Pulmonary artery endothelial cell (primary cell): ENCODE measurements at places on chromosomes 11 and 22. TPM values are rescaled to one million over a fixed set of nuclear protein-coding genes. Genes with fewer than 3 reads are reported as not detected.

The FIBIN gene
- total RNA-seq: not detected in 2 replicates

The POU2AF3 gene
- total RNA-seq: not detected in 2 replicates

The DCHS1 gene
- total RNA-seq: 41.7 and 47.4 TPM in 2 replicates

The OR8A1 gene
- not detected in 2 replicates for total RNA-seq

- no peak for DNase-seq
These were observed 31.4 kb downstream of the LRFN4 start for GRCh38 chr11:66888282-66888681.

DNA sequence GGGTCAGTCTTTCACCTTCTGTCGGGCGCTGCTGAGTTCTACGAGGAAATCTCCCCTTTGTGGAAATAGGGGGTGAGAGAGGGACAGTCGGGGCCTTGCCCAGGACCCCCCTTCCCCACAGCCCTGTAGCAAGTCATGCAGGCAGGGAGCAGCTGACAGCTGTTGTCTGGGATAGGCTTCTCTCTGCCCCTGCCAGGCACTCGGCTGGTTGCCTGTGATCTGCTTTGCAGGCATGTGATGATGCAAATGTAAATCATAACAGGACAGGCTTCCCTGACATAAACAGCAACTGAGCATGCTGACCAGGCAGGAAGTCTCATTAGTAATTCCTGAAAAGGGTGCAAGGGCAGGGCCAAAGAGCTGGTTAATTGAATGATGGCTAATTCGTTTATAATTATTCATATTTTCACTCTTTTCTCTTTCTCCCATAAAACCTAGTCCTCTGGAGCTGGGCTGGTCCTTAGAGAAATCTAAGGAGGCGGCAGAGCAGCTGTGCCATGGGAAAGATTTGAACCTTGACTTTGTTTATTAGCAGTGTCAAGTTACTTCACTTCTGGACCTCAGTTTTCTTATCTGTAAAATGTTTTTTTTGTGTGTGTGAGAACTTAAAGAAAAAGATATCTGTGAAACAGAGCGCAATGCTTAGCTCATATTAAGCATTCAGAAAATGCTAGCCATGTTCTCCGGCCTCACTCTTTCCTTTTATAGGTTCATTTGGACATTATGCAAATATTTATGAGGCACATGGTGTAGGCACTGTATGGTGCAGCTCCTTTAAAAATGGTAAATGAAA, 129.7 kb downstream of the LDLRAD3 start:
- DNase-seq: peak; percentile 62

- no peak for DNase-seq
These were observed 56.4 kb downstream of the SNX19 start for GRCh38 chr11:130859886-130860285.

DNA sequence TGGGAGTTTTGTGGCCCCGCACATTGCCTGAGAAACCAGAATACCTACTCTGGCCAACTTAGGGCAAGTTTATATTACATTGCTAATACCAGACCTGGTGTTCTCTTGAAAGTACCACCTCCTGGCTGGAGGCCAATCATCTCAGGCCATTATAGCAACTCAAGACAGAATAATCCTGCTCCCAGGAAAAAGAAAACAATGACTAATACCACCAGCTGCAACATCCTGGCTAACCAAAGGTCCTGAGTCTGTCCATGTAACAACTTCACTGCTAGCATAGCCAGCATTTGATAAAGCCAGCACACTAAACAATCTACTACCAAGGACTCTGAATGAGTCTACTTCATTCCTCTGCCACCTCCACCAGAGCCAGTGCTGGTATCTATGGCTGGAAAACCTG, 1298.7 kb upstream of the CNTN5 start:
- no peak for DNase-seq

- DNase-seq: no peak
These were observed 27.4 kb downstream of the FBLN1 start for GRCh38 chr22:45529971-45530575.

GRCh38 chr11:102012946-102013345, 34.3 kb upstream of the CFAP300 start:
- DNase-seq: no peak

DNA sequence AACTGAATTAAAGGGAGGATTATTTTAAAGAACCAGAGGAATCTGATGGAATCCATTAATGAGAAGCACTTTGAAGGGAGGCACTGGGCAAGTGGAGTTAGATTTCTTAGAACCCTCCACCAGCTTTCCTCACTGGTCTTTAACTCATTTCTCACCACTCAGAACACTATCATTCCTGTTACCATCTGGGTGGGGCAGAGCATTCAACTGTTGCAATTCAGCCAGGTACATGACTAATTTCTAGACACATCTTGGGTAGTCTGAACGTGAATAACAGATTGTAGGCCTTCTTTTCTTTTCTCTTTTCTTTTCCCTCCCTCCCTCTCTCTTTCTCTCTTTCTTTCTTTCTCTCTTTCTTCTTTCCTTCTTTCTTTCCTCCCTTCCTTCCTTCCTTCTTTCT, 15.5 kb upstream of the MMP1 start:
- no peak for DNase-seq

DNA sequence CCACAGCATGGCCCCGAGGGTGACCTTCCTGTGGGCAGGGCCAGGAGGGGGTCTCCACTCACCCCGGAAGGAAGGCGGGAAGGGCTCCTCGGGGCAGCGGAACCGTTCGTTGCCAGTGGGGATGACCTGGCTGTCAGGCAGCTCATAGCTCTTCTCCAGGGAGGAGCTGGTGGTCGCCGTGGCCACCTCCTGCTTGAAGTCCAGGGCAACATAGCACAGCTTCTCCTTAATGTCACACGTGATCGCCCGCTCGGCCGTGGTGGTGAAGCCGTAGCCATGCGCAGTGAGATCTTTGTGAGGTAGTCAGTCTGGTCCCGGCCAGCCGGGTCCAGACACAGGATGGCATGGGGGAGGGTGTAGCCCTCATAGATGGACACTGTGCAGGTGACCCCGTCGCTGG, 31.5 kb upstream of the SYT8 start:
- no peak for DNase-seq

DNA sequence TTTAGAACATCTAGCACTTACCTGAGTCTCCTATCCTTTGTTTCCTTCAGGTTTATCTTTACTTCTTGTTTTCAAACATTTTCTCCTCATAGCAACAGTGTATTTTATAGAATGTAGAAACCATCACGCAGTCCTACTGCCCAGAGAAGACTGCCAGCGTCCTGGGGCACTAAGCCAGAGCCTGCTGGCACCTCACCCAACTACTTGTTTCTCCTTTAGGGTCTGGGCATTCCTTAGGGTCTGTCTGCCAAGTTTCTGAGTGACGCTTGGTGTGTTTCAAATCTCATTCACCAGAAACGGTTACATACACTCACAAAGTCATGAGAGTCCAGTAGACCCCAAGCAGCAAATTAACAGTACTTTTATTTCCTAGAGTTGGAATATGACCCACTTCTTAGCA, 49.6 kb upstream of the SLC25A1 start:
- no peak for DNase-seq

DNA sequence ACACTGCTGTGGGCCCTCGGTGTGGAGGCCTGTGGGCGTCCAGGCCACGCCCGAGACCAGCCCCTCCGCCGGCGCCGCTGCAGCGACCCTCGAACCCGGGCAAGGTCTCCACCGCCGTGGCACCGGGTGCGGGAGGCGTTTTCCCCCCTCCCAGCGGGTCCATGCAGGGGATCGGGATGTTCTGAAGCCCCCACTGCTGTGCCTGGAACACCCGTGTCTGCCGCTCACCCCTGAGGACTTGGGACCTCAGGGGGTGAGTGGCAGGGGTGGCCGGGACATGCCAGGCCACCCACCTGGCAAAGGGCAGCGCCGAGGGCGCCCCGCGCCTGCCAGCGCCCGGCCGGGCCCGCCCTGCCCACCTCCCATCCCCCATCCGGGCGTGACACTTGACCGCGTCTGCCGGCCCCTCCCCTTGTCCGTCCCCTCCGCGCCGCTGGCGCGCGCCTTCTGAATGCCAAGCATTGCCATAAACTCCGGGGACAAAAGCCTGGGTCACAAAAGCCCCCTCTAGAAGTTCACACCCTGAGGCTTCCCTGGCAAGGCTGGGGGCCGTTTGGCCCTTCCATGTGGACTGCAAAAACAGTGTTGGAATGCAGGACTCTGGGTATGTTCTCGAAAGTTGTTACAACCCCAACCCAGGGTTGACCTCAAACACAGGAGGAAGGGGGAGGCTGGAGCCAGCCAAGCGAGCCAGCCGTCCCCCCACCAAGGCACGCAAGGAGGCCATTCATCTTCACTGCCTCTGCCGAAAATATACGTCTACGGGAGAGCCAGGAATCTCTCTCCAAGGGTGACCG, 819 bp upstream of the KCNQ1OT1 start:
- no peak for DNase-seq

GRCh38 chr22:26585104-26585790, 4.7 kb downstream of the TPST2 start:
- DNase-seq: peak; percentile 49

- no peak for DNase-seq
These were observed 228.9 kb downstream of the CTTN start for GRCh38 chr11:70627219-70627618.

GRCh38 chr11:95154514-95154913, 64.9 kb downstream of the ENDOD1 start:
- no peak for DNase-seq

DNA sequence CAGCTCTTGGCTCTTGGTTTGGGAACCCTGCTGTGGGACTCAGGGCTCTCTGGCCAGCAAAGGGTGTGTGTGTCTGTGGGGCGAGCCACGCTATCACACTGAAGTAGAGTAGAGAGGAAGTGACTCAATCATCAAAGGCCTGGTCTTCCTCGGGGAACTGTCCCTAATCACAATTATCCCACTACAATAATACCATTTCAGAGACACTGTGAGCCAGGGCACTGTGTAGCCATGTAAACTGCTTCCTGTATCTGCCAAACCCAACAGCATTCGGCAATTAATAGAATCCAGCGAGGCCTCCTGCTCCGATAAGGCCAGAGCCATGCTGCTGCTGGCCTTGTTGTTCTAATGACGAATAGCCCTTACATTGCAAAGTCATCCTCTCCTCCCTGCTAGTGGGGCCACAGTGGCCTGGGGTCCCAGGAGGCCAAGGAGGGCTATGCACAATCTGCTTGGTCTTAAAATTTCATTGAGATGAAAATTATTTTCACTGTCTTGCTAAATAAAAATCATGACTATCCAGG, 49.8 kb upstream of the LMO2 start:
- peak; percentile 29 for DNase-seq

DNA sequence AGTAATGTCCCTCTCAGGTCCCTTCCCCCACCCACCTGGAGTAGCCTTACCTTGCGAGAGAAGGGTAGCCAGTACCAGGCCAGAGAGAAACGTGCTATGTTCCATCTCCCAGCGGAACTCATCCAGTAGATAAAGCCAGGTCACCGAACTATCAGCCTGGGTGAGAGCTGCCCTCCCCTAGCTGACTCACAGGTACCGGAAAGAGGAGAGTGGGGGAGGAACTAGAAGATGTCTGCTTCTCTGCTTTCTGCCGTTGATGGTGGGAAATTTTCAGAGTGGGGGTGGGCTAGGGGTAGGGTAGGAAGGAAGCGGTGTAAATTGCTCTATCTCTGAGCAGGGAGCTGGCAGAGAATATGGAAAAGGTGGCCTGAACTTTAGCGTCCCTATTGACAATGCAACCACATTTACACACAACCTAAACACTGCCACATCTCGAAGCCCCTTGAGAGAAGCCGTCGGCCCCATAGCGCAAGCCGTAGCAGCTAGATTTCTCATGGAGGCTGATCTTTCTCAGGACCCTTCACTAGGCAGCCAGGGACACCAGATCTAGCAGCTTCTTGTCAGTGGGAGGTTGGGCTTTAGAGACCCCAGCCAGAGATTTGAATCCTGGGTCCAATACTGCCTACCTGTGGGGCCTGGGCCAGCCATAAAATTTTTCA, at the start of gene CD3D:
Gene CD3D (minus strand): TSS at position 203 of the 659 bp plus-strand sequence. CDS start 98 bp downstream, at position 105.
- no peak for DNase-seq

GRCh38 chr11:124199702-124200101, 16.6 kb downstream of the OR10D3 start:
- no peak for DNase-seq

GRCh38 chr11:48005831-48006270, 25.5 kb downstream of the PTPRJ start:
- DNase-seq: no peak

GRCh38 chr11:62267576-62267975, 2.4 kb upstream of the SCGB2A2 start:
- no peak for DNase-seq

- no peak for DNase-seq
These were observed 9.0 kb upstream of the CHRM1 start for GRCh38 chr11:62930157-62930556.

- no peak for DNase-seq
These were observed 6.1 kb downstream of the MICALL1 start for GRCh38 chr22:37912171-37912570.

DNA sequence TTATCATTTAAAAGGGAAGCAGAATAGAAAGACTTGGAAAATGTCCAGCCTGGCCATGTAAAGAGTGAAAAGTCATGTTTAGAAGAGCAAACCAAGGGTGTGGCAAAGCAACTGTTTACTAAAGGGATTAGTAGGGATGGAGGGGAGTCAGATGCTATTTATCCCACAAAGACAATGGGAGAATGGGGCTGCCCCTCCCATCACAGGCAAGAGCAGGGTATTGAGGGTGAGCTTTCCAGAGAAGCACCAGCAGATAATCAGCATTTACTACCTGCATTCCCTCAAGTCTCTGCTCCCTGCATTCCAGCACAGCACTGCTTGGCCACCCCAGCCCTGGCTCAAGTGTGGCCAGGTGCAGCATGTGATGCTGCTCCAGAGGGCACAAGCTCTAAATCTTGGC, 18.5 kb upstream of the QSER1 start:
- no peak for DNase-seq

DNA sequence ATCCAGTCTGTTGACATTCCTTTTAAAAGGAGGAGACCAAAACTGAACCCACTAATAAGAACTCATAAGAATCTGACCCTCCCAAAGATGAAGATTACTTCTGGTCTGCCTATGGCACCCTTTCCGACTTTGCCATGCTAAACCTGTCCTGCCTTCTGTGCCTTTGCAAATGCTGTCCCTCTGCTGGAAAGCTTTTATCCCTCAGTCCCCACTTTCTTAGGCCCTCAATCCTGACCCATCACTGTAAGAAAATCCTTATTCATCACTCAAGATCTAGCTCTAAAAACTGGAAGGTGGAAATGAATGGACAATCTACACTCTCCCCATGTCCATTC, 10.4 kb downstream of the MPZL3 start:
- no peak for DNase-seq

DNA sequence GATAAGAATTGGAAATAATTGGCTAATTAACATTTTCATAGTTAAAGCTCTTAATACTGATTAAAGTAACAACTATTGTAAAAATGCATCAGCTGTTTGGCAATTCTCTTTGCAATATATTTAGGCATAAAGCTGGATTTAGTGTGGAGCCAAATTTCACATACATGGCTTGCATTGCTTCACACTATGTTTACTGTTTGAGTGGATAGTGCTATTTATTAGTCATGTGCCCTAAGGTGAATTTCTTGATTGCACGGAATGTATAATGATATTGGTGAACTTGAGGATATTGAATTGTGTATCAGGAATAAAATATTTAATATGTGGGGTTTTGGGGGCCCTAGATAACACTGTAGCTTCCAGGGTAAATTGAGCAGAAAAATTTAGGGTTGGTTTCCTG, 100.9 kb downstream of the AASDHPPT start:
- DNase-seq: no peak

- DNase-seq: no peak
These were observed 31.6 kb downstream of the TTC12 start for GRCh38 chr11:113345978-113346377.
